ENCODE measurements at places on chromosomes 6 and 20.
A peak's percentile ranks its signal among the peaks of the same experiment; 100 is the strongest.

DNA sequence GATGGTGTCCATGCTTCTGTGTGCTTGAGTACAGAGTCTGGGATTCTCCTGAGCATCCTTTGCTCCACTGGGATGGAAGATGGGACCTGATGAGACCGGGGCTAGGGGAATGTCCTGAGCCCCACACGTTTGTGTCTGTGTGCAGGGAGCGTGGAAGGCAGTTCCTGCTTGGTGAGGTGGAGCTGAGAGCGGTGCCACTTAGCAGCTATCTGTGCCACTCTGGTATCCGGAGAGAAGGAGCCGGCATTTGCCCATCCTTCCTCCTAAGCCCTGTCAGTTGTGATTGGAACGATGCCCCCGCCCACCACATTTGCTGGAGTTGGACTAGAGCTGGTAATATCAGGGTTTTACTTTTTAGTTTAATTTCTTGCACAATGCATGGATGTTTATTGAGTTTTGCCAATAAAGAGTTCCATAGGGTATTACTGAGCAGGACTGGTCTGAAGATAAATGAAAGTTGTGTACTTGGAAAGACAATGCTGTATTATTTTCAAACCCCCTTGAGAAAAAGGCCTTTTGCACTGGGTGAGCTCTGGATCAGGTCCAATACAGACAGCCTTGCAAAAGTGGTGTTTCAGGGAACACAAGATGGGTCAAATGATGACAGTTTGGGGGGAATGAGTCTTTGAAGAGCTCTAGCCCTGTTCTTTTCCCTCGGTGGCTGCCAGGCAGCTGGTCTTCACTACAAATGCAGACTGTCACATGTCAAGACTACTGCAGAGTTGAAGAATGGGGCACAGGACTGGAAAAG lies 130.8 kb downstream of the SYCP2 start:
- DNase-seq, result peak; percentile 34

- DNase-seq, result no peak
These were observed 130.9 kb downstream of the SULF2 start for GRCh38 chr20:47654370-47654769.

- DNase-seq, result no peak
These were observed 36.2 kb upstream of the RNF24 start for GRCh38 chr20:4051413-4052138.

- no peak for DNase-seq
These were observed 154.1 kb upstream of the RUNX2 start for GRCh38 chr6:45174045-45174444.

- DNase-seq, result no peak
These were observed 80.7 kb upstream of the MRAP2 start for GRCh38 chr6:83952830-83953229.

DNA sequence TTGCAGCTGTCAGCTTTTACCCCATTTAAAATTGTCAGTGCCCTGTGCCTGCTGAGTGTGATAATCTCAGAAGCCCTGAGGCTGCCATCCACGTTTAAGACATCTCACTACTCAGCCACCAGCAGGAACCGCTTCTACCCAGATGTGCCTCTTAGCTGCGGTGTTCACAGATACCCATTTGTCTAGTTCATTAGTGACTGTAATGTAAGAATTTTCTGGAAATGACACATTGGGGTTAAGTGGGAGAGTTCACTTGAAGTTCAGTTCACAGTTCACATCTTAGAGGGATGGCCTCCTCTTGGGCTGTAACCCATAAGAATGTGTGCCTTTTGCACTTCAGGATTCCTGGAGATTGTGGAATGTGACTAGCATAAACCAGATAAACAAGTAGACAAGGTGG lies 477.7 kb downstream of the BTBD3 start:
- DNase-seq, result no peak

- no peak for DNase-seq
These were observed 223.7 kb downstream of the GMDS start for GRCh38 chr6:2021713-2022125.

DNA sequence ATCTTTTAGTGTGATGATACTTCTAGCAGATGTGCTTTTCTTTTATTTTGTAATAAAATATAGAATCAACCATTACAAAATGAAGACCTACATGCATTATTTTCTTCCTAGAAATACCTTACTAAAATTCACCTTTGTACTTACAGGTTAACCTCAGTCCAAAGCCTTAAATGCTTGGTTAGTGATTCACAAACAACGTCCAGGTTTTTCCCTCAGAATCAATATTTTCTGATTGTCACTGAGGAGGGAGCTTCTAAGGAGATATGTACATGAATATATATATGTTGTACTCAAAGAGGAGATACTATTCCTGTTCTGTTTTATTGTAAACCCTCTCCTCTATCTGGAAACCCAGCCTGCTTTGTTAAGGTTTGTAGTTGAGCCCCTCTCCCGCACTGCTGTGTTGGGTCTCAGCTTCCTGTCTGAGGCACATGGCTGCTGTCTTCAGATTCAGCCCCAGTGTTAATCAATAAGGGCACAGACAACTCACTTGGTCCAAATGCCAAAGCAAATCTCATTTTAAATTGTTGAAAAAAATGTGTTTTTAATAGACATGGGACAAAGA lies 33.9 kb upstream of the HS3ST5 start:
- DNase-seq, result no peak

DNA sequence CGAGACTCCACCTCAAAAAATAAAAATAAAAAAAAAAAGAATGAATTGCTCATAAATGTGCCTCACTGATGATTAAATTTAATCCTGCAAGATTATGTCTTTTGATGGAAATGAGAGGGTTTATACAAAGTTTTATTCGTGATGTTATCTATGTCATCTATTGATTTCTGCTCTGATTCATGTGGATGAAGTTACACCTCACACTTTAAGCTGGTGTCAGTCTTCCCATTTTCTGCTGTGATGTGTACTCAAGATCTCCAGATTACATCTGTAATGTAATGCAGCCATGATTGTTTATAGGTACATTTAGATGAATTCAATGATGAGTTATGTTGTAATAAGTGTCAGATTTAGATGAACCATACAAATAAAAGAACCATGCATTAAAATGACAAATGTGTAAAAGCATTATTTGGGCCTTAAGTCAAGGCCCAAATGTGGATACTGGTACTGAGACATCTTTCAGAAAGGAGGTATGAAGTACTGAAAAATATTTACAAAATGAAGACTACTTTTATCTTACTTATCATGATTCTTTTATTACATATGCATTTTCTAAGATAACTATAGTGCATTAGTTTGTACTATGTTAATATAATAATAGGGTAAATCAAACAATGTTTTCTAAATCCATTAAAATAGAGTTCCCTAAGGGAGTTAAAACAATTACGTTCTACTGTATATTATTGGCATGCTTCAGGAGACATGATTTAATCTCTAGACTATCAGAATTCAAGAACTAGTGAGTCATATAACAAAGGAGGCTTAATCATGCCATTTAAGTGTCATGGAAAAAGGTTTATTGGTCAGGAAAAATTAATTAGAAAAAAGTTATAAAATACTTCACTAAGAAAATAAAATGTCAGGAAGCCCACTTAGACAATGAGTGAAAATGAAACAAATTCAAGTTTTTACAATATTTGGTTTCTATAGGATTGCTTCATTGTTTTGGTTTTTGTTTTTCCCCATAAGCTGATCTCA lies 34.5 kb downstream of the HCRTR2 start:
- DNase-seq, result no peak

DNA sequence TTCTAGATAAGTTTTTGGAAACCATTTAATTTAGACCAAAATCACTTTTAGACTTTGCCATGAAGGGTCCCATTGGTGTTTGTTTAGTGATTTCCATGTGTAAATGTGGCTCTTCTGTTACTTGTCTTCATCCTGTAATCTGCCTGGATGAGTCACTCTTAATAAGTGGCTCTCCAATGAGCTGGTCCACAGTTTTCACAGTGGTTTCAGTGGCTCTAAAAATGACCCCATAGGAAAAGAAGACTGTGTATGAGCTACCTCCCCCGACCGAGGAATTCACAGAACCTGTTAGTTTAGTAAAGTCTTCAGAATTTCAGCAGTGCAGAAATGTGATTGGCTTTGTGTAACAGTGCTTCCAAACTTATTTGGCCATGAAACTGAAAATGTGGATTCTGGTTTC lies 492.0 kb upstream of the MARCKS start:
- no peak for DNase-seq

Data from Caco-2 (cell line).